ENCODE measurements at places on chromosomes 7 and 10.

GRCh38 chr7:69819333-69819705 lies 221.0 kb downstream of the AUTS2 start:
- DNase-seq: no peak

GRCh38 chr7:88431882-88432281 lies 125.2 kb upstream of the STEAP4 start:
- DNase-seq: no peak

DNA sequence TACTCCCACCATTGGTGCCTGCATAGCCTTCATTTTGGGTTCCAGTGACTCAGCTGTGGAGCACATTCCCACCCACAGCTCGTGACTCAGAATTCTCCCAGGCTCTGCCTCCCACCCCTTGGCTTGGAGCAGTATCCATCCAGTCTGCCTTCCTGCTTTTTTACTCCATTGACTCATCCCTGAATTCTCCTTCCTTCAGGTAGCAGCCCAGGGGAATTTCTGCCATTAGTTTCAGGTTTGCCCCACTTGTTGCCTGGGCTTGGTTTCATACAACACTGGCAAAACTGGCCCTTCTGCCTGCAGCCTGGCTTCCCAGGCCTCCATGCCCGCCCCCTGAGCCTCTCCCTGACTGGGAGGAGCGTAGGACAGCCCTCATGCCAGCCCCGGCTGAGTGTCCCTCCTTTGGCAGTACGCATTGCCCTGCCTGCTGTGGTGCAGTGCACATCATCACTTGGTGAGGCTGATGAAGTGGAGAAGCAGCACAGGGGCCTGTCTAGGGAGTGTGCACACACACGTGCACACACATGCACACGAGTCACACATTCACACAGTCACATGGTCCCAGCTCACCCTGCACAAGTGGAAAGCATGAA lies 55.0 kb downstream of the SNX10 start:
- DNase-seq: no peak

DNA sequence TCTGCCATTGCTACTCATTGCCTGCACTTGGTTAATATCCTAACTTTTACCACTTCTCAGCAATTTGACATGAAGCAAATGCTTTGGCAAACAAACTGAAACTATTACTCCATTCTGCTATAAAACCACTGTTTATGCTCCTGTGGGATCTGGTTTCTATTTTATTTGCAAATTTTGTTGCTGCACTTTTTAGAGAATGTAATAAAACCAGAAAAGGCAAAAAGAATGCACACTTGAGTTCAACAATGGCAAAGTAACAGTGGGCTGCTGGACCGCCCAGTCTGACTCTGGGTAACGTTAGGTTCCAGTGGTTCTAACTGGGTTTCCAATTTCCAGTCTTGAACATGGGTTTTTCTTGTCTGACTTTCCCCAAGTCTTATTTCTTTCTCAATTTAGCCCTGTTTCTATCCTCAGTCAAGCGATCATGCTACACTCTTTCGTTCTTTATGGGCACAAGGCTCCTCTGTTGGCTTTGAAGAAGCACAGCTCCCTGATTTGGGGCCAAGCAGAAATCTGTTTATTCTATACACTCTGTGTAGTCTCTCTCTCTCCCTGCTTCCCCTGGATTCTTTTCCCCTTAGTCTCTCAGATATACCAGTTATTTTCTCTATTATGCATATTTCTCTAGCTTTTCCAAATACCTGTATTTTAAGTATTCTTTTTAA lies 129.2 kb upstream of the FAM3C start:
- no peak for DNase-seq
